ENCODE measurements at places on chromosomes 3 and 15.

DNA sequence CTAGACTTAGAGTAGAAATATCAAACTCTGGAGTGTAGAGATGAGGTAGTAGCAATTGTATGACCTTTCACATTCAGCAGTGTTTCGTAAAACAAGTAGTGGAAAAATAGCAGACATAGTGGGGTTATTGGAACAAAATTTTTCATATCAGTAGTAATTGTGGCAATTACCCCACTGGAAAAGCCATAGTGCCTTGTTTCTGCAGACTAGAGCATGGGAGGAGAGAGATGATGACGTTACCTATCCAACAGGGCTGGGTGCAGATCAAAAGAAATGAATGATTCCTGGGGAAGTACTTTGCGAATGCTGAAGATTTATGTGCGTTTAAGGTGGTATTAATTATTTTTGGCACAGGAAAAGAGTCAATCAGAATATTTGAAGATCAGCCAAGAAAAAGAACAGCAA, 147.0 kb upstream of the LRRFIP2 start:
- DNase-seq = no peak

- no peak for DNase-seq
Measured at GRCh38 chr3:14204515-14205284, 26.1 kb downstream of the LSM3 start.

DNA sequence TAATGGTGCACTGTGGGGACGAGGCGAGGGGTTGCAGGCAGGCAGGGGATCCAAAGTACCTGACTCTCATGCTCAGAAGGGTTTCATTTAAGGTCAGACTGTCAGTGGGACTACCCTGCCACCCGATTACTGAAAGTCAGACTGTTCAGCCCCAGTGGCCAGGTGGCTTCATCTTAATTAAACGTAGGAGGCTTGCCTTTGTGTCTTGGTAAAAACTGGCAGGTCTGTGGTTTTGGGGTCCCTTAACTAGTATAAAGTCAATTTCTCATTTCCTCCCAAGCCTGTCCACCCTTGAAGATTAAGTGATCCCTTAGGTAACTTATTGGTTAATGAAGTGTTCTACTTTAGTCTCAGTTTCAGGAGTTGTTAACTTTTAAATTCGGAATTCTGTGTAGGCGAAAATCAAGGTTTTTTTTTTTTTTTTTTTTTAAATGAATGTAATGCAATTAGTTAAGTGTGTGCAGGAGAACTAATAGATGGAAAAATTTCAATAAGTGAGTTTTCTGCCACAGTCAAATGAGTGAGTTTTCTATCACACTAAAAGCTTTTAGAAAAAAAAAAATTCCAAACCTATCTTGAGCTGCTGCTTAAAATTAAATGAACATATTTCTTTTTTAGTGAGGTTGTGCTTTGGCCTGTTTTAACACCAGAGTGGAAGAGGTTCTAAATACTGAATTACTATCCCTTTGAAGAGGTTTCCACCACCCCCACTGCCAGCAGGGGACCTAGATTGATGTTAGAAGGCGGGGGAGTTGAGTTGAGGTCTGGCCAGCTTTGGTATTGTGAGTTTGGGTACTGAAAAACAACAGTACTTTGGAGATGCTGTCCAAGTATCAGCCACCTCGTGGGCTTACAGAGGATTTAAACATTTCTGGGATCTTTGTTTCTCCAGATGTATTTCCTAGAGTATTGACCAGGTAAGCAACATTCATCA, 15.2 kb downstream of the ITPR1 start:
- no peak for DNase-seq

- no peak for DNase-seq
Measured at GRCh38 chr3:43496740-43497375, 125.0 kb downstream of the ANO10 start.

DNA sequence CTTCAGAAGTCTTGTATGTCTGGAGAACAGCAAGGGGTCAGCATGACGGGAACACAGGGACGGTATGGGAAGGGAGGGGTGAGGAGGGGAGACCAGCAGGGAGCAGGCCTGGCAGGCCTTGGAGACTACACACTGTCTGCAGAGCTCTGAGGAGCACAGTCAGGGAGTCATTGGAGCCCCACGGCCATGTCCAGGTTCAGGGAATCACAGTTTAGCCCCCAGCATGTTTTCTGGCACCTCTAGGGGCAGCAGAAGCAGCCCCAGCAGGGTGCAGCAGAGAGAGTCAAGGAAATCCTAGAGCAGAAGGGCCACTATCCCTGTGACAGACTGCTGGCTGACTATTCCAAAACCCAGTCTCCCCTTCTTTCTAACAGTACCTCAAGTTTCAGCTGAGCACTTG, 3.2 kb downstream of the LAMP3 start:
- DNase-seq = no peak

- no peak for DNase-seq
Measured at GRCh38 chr3:56677286-56677685, 5.8 kb downstream of the TASOR start.

GRCh38 chr15:88255484-88256278, 858 bp downstream of the NTRK3 start:
- DNase-seq = no peak

GRCh38 chr3:134795746-134796280, 753 bp downstream of the EPHB1 start:
- DNase-seq = no peak

GRCh38 chr15:45149060-45149459, 19.3 kb downstream of the DUOX1 start:
- no peak for DNase-seq

GRCh38 chr3:35932995-35933394, 293.7 kb downstream of the ARPP21 start:
- no peak for DNase-seq

DNA sequence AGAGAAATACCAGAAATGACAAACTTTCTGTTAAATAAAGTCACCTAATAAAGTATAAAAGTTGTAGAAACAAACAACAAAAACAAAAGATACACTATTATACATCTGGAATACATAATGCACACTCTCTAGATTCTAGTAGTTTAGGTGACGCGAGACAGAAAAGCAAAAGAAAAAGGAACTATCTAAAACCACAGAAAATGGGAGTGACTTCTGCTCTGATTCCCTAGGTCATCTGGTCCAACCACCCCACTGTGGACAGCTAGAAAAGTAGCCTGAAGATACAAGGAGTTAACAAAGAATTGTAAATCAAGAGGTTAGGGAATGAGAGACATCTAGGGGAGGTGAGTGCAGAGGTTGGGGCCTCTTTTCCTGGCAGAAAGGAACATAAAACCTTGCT, 39.1 kb downstream of the DHX36 start:
- no peak for DNase-seq

- DNase-seq = no peak
Measured at GRCh38 chr15:32667321-32667720, 25.8 kb downstream of the SCG5 start.

DNA sequence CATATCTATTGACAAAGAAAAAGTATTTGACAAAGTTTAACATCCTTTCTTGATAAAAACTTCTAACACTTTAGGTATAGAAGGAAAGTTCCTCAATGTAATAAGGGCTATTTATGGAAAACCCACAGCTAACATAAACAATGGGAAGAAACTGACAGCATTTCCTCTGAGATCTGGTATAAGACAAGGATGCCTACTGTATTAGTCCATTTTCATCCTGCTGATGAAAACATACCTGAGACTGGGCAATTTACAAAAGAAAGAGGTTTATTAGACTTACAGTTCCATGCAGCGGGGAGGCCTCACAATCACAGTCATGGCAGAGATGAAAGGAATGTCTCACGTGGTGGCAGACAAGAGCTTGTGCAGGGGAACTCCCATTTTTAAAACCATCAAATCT, 17.8 kb upstream of the CLDN1 start:
- no peak for DNase-seq

- no peak for DNase-seq
Measured at GRCh38 chr3:9416139-9416780, 18.8 kb downstream of the SETD5 start.

GRCh38 chr3:123799544-123800361, 84.4 kb downstream of the MYLK start:
- DNase-seq = no peak

GRCh38 chr15:73331991-73332925, 36.5 kb downstream of the HCN4 start:
- DNase-seq = no peak

DNA sequence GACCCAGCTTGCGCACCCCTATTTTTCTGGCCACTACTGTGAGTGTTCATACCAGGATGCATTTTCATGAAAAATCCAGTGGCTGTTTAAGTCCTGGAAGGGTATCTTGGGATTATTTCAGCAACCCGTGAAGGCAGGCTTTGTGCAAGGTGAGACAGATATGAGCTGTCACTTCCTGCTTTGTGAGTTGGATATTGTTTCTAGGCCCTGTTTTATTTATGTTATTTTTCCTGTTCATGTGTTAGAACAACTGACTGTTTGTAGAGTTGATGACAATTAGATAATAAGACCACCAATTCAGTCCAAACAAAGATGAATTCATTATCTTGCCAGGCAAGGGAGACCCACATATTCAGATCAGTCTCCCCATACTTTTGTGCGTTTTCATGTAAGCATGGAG, 42.5 kb downstream of the ZBTB38 start:
- DNase-seq = no peak

DNA sequence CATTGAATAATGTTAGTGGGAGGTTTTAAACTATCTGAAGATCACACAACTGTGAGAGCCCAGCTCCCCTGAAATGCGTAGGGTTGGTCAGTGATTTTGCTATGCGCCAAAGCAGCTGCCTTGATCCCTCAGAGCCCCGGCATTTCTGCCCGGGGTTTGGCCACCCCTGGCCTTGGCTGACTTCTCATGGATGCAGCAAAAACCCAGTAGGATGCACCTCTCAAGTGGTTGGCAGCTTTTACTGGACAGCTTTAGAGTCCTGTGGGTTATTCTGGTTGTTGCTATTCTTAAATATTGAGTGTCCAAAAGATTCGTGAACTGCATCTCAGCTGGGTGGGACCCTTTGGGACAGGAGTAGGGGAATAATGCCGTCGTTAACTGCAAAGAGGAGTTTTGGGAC, 291.7 kb upstream of the CTDSPL start:
- DNase-seq = no peak

GRCh38 chr3:175389560-175389959, 530.4 kb downstream of the NAALADL2 start:
- DNase-seq = no peak

- no peak for DNase-seq
Measured at GRCh38 chr3:142356818-142357217, 91.0 kb downstream of the XRN1 start.

- DNase-seq = no peak
Measured at GRCh38 chr3:124639406-124640237, 90.6 kb upstream of the UMPS start.
